Breast epithelium (tissue), 4 donors: ENCODE measurements at places on chromosomes 5 and 9. TPM values are rescaled to one million over a fixed set of nuclear protein-coding genes. Genes with fewer than 3 reads are reported as not detected.
A peak's percentile ranks its signal among the peaks of the same experiment; 100 is the strongest.

DNA sequence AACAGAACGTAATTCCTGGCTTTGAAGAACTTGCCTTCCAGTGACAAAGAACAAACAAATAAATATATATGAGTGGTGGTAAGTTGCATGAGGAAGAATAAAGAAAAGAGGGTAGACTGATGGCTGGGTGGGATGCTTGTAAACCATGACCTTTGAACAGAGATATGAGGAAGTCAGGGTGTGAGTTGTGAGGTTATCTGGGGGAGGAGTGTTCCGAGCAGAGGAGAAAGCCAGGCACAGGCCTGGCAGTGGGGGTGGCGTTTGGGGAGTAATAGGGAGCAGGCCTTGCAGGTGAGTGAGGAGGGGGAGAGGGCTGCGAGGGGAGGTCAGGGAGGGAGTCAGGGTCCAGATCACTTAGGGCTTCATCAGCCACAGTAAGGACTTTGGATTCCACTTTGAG lies 213.4 kb downstream of the PTTG1 start:
- no peaks in the 10 kb centered on the region for H3K27me3 ChIP-seq
- no peaks in the 10 kb centered on the region for H3K36me3 ChIP-seq
- H3K4me1 ChIP-seq = no peaks in the 10 kb centered on the region
- no peak overlapping the region for H3K4me3 ChIP-seq

DNA sequence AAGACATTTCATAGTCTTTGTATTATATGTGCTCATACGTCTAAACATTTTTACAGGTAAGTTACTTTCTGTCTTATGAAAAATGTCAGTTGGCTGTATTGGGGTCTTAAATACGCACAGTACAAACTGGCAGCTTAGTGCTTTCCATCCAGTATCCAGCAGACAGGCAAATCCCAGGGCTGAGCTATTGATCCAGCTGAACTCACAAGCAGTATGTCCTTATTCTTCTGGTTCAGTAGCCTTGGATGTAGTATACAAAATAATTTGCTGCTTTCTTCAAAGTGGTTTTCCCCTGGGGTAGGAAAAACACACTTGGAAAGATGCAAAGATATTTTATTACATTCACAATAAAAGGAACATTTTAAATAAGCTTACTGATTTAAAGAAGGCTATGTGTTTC lies 617.2 kb downstream of the NR2F1-AS1 start:
- DNase-seq = no peak
- H3K27me3 ChIP-seq = no peaks in the 10 kb centered on the region
- H3K4me3 ChIP-seq = no peak overlapping the region
- no peaks in the 10 kb centered on the region for H3K4me1 ChIP-seq

GRCh38 chr5:36073595-36074216 lies 7.0 kb upstream of the UGT3A2 start:
- H3K27ac ChIP-seq = no peak overlapping the region
- no peak for DNase-seq
- H3K4me1 ChIP-seq = no peaks in the 10 kb centered on the region
- no peaks in the 10 kb centered on the region for H3K27me3 ChIP-seq
- H3K36me3 ChIP-seq = no peaks in the 10 kb centered on the region

GRCh38 chr9:85940832-85941621 lies at the start of gene NAA35:
Gene NAA35, plus strand, starts transcription at chr9:85941146. Its CDS starts 1,014 bp downstream, at chr9:85942160.
- peak within 1 kb of the TSS; percentile 96 for H3K4me3 ChIP-seq
- H3K36me3 ChIP-seq = no peaks in the 10 kb centered on the region
- H3K27me3 ChIP-seq = no peaks in the 10 kb centered on the region
- no peaks in the 10 kb centered on the region for H3K4me1 ChIP-seq
- peak within 1 kb of the TSS; percentile 98 for H3K27ac ChIP-seq
- peak; percentile 98 for DNase-seq

DNA sequence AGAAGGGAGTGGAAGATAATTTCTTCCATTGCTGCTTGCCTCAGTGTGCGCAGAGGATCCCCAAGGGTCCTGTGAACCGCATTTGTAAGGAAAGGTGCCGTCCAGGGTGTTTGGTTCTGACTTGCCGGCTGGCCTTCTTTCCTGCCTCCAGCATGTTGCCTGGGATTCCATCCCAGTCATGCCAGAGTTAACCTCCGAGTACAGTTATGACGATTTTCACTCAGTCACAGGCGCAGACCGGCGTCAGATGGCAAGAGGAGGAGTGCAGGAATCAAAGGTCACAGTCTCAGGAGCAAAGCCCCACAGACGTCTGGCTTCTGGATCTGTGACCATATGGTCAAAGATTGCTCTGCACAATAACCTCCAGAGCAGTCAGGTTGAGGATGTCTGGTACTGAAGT lies 5.9 kb upstream of the GADD45G start:
- no peaks in the 10 kb centered on the region for H3K27me3 ChIP-seq
- H3K4me3 ChIP-seq = no peak overlapping the region

DNA sequence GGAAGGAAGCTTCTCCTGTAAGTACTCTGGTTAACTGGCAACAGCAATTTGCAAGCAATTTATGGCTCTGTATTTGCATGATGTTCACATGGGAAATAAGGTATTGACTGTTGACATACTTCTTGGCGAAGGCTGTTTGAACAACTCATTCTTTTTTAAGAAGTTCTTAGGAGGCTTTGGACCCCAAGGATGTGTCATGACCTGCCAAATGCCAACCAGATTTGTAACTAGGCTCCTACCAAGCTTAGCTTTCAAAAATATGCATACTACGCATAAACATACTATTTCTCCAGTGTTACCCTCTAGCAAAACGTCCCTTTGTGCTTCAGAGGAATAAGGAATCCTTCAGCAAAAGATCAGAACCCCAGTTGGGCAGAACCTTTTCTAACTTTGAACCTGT lies 165.2 kb upstream of the MSX2 start:
- DNase-seq = no peak
- no peaks in the 10 kb centered on the region for H3K36me3 ChIP-seq
- no peak overlapping the region for H3K4me3 ChIP-seq
- no peaks in the 10 kb centered on the region for H3K4me1 ChIP-seq
- no peak overlapping the region for H3K27ac ChIP-seq

- no peaks in the 10 kb centered on the region for H3K4me1 ChIP-seq
- no peak for DNase-seq
- H3K27ac ChIP-seq = no peak overlapping the region
- H3K27me3 ChIP-seq = no peaks in the 10 kb centered on the region
- no peaks in the 10 kb centered on the region for H3K36me3 ChIP-seq
Observed at GRCh38 chr5:145778144-145778900, 56.8 kb downstream of the PRELID2 start.

- no peak overlapping the region for H3K4me3 ChIP-seq
- no peaks in the 10 kb centered on the region for H3K36me3 ChIP-seq
- no peak for DNase-seq
- no peaks in the 10 kb centered on the region for H3K4me1 ChIP-seq
- H3K27me3 ChIP-seq = no peaks in the 10 kb centered on the region
Observed at GRCh38 chr9:105150991-105151685, 93.3 kb upstream of the SLC44A1 start.

- no peaks in the 10 kb centered on the region for H3K36me3 ChIP-seq
- no peak for DNase-seq
- H3K27ac ChIP-seq = no peak overlapping the region
- peaks cover 8% of the 10 kb centered on the region for H3K4me1 ChIP-seq
- H3K4me3 ChIP-seq = no peak overlapping the region
Observed at GRCh38 chr5:78521455-78521854, 127.1 kb downstream of the LHFPL2 start.

DNA sequence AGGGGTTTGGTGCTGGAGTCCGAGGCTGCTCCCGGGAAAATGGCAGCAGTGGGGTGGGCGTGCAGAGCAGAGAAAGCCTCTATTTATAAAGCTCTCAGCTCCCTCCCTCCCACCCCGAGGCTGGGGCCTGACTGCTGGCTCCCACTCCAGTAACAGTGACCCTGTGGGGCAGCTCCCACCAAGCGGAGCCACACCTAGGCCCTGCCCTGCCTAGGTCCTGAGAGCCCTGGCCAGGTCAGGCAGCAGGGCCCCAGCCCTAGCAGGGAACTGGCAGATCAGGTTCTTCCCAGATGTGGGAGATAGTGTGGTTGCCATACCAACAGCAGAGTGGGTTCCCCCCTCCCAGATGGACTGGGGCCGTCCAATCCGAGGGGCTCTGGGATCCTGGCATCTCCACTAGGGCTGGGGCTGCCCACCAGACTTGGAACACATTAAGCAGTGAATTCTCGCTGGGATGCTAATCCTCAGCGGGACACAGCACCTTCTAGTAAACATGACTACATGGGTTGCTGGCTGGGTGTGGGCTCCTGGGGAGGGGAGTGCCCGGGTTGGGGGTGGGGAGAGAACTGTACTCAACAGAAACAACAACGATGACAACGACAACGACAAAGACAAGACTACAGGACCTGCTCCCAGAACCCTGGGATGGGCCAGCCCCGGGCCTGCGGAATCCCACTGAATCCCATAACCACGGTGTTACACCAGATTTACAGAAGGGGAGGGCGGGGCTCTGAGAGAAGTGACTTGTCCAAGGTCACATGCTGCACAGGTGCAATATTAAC lies 1.5 kb downstream of the SH3GLB2 start:
- peaks cover 23% of the 10 kb centered on the region for H3K4me1 ChIP-seq
- no peaks in the 10 kb centered on the region for H3K27me3 ChIP-seq
- no peaks in the 10 kb centered on the region for H3K36me3 ChIP-seq
- peak overlapping the region; percentile 93 for H3K4me3 ChIP-seq
- H3K27ac ChIP-seq = peak overlapping the region; percentile 87

- H3K36me3 ChIP-seq = no peaks in the 10 kb centered on the region
- H3K4me1 ChIP-seq = peaks cover 9% of the 10 kb centered on the region
- H3K4me3 ChIP-seq = no peak overlapping the region
- H3K27me3 ChIP-seq = no peaks in the 10 kb centered on the region
Observed at GRCh38 chr5:136033234-136033633, 4.4 kb downstream of the TGFBI start.

GRCh38 chr9:127755061-127756060 lies 20.3 kb upstream of the TOR2A start:
- H3K4me1 ChIP-seq = peaks cover 4% of the 10 kb centered on the region
- H3K4me3 ChIP-seq = peak overlapping the region; percentile 1
- no peak for DNase-seq
- H3K27me3 ChIP-seq = peaks cover 31% of the 10 kb centered on the region

GRCh38 chr9:107067739-107068416 lies 204.9 kb downstream of the ZNF462 start:
- H3K27ac ChIP-seq = no peak overlapping the region
- H3K27me3 ChIP-seq = no peaks in the 10 kb centered on the region
- H3K36me3 ChIP-seq = no peaks in the 10 kb centered on the region
- DNase-seq = no peak

GRCh38 chr9:37747271-37747753 lies 6.3 kb upstream of the TRMT10B start:
- no peaks in the 10 kb centered on the region for H3K36me3 ChIP-seq
- no peak overlapping the region for H3K4me3 ChIP-seq
- no peaks in the 10 kb centered on the region for H3K4me1 ChIP-seq
- DNase-seq = no peak

DNA sequence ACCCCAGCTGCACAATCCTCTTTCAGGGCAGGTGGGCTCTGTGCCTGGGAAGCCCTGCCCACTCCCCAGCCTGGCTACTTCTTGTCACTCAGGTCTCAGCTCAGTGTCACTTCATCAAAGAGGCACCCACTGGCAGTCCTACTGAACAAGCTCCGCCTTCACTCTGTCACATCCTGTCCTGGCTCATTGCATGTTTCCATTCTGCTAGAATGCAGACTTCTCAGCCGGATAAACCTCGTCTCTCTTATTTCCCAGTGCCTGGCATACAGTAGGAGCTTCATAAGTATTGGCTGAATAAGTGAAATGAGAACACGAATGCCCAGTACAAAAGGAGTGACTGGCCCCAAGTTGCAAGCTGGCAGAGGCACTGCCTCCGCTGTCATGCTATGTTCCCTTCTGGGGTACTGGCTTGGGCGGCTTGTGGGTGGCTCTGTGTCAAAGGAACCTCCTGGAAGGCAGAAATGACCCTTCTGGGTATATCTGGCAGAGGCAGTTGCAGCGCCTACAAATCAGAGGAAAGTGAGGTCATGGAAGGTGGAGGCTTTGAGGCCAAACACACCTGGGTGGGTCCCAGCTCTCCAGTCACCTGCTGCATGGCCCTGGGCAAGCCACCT lies 98.3 kb upstream of the PHYKPL start:
- no peaks in the 10 kb centered on the region for H3K36me3 ChIP-seq
- no peak for DNase-seq
- peak overlapping the region; percentile 12 for H3K27ac ChIP-seq
- H3K27me3 ChIP-seq = no peaks in the 10 kb centered on the region
- H3K4me1 ChIP-seq = no peaks in the 10 kb centered on the region
- no peak overlapping the region for H3K4me3 ChIP-seq

DNA sequence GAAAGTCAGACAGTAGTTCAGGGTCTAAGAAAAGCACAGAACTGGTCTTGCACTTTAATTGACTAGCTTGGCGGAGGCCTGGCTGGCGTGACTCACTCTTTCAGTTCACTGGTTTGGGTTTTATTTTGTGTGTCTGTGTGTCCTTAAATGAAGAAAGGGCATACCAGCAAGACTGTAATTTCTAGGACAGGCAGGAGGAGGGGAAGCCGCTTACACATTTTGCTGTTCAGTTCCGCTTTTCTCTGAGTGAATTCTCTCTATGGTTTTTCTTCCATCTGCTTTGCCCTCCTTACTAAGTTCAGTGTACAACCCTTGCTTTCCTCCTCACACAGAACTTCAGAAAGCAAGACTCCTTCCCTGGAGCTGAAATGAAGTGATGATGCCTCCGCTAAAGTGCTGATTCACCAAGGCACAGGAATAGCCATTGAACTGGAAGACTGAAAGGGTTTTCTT lies 150.8 kb downstream of the MEF2C start:
- peak overlapping the region; percentile 10 for H3K27ac ChIP-seq
- DNase-seq = no peak
- H3K36me3 ChIP-seq = no peaks in the 10 kb centered on the region
- H3K4me1 ChIP-seq = no peaks in the 10 kb centered on the region

DNA sequence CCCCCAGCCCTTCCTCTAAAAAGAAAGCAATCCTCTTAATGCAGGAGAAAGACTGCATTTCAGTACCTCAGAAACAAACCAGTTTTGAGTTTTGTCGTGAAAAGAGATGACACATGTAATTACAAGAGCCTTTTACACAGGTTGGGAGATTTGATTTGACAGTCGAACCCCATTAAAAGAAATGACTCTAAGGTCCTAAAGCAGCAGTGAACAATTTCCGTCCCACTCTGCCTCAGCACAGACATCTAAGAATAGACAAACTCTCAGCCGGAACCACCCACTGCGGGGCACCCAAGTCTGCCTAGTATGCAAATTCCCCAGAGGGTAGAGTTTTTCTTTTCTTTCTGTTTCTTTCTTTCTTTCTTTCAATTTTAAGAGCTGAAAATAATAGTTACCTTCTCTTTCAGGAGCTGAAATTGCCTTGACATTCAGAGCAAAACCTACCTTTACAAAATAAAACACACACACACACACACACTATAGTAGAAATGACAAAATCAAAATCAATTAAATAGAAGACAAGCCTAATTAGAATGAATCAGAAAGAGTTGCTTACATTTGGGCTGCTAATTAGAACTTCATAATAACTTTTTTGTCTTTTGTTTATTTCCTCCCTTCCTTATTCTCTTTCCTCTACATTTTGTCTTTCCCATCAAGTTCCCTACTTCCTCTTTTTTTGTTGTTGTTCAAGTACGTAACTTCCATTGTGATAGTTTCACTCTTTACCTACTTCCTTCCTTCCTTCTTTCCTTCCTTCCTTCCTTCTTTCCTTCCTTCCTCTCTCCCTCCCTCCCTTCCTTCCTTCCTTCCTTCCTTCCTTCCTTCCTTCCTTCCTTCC lies 65.1 kb downstream of the BASP1 start:
- no peak for DNase-seq
- H3K4me3 ChIP-seq = no peak overlapping the region
- H3K27ac ChIP-seq = no peak overlapping the region
- H3K27me3 ChIP-seq = no peaks in the 10 kb centered on the region

The GFRA3 gene
- total RNA-seq = not detected

The IDNK gene
- 5.1 TPM for total RNA-seq

The INSL4 gene
- total RNA-seq = not detected

The FCN1 gene
- total RNA-seq = 0.44 TPM
